ENCODE measurements at places on chromosomes 5 and 9.

- no peak for DNase-seq
Observed at GRCh38 chr5:66122379-66123034, 21.6 kb upstream of the SREK1 start.

GRCh38 chr9:117286245-117286644, 128.6 kb downstream of the ASTN2 start:
- DNase-seq = no peak

- no peak for DNase-seq
Observed at GRCh38 chr9:137156567-137157375, 13.1 kb downstream of the LRRC26 start.

GRCh38 chr5:169204788-169205400, 96.0 kb downstream of the SLIT3 start:
- DNase-seq = no peak

GRCh38 chr9:134214766-134215419, 50.5 kb upstream of the RNU6ATAC start:
- no peak for DNase-seq

DNA sequence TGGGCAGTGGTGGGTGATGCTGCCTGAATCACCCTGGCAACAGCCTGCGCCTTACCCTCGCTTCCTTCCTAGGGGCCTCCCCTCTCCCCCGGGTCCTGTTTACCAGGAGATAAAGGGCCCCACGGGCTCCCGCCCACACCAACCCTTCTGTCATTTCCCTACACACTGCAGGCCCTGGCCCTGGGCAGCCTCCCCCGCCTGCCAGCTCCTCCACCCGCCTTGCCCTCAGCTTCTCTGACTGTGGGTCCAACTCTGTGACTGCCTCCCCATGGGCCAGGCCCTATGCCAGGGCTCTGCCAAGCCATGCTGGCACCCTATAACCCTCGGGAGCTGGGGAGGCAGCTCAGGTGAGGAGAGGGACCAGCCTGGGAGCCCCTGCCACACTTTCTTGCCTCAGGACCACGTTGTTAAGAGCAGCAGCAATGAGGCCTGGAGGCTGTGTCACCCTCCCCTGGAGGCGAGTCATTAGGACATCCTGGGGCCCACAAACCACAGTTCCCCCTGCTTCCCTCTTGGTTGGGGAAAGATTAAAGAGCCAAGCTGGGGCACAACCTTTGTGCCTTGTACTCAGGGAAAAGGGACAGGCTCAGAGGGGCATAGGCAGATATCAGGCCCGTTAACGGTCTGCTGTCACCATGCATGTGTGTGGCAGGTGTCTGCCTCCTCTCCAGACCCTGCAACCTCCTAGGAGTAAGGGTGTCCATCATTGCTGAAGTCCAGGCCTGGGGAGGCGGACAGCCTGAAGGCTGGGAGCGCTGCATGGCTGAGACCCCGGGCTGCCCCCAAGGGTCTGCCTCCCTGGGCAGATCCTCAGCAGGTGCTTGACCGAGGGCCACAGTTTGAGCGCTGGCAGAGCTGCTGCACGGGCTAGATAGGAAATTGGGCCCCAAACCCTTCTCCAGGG, 2.8 kb downstream of the MGAT4B start:
- DNase-seq = no peak

DNA sequence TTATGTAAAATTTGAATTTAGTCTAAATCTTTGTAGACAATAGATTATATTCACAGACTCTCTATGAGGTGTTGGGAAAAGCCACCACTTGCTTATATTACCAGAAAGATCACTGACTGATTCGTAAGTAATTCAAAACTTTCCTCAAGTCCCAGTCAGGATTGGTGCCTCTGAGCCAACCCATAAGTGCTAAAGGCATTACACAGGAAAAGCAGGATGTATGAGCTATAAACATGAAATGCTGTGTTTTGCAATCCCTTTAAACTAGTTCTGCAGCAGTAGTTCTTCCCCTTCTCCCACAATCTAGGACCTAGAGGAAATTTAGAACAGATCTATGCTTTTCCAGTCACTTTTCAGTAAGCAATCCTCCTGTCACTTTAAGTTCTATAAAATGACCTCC, 48.0 kb downstream of the SHLD3 start:
- no peak for DNase-seq

- DNase-seq = no peak
Observed at GRCh38 chr5:82734347-82734746, 342.8 kb downstream of the TMEM167A start.

DNA sequence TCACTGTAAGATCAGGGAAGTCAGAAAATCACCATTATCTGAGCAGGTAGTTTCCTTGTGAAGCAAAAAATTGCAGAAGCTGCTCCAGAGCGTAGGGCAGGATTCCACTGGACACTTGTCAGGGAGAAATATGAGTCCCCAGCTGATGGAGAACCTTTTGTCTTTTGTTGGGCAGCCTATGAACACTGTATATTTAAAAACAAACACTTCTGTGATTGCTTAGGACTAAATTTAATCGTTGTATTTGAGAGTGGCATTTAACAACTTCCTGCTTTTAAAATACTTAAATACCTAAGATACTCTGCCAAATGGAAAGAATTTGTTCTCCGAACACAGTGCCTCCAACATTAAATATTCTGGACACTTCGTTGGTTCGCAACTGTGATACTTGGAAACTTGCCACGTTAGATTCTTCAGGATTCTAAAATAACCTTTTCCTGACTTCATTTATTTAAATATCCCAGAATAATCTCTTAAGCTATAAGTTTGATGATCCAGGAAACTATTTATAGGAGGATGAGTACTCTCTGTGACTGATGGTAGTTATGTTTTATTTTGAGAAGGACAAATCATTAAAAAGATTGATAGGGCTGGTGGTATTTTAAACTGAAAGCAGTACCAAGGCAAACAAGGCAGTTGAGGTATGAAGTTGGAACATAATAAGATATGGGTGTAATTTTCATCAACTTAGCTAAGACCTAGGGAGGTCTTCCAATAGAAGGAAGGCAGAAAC, 2.7 kb upstream of the HSPA4 start:
- no peak for DNase-seq
